ENCODE measurements at places on chromosomes 3 and 15.
A peak's percentile ranks its signal among the peaks of the same experiment; 100 is the strongest.

GRCh38 chr3:9098716-9099675 lies 135.7 kb upstream of the RAD18 start:
- no peak for DNase-seq

- DNase-seq = no peak
These were observed 19.3 kb downstream of the IGF1R start for GRCh38 chr15:98667521-98668179.

DNA sequence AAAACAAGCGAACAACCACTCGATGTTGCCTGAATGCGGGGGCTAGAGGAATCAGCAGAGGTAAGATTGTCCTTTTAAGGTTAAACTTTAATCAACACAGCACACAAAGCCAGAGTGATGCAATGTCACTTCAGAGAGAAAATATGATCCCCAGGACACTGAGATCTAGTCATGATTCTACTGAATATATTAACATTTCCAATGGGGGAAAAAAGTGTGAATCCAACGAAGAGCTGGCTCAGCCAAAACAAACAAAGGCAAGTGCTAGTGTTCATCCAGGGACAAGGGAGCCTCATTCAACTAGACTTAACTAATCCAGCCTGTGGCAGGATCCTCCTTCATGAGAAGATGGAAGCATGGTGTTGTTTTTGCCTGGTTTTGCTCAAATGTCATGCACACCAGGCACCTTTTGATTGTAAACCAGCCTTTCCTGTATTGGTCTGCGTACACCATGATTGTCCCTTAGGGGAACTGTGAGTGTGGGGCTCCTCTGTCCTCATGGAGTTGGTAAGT lies 35.8 kb downstream of the SCG5 start:
- no peak for DNase-seq

- DNase-seq = no peak
These were observed 200.7 kb upstream of the TTC14 start for GRCh38 chr3:180401226-180401625.

GRCh38 chr3:177071496-177072156 lies 125.7 kb downstream of the TBL1XR1 start:
- no peak for DNase-seq

- no peak for DNase-seq
These were observed 151.6 kb downstream of the SLCO3A1 start for GRCh38 chr15:92005154-92005553.

DNA sequence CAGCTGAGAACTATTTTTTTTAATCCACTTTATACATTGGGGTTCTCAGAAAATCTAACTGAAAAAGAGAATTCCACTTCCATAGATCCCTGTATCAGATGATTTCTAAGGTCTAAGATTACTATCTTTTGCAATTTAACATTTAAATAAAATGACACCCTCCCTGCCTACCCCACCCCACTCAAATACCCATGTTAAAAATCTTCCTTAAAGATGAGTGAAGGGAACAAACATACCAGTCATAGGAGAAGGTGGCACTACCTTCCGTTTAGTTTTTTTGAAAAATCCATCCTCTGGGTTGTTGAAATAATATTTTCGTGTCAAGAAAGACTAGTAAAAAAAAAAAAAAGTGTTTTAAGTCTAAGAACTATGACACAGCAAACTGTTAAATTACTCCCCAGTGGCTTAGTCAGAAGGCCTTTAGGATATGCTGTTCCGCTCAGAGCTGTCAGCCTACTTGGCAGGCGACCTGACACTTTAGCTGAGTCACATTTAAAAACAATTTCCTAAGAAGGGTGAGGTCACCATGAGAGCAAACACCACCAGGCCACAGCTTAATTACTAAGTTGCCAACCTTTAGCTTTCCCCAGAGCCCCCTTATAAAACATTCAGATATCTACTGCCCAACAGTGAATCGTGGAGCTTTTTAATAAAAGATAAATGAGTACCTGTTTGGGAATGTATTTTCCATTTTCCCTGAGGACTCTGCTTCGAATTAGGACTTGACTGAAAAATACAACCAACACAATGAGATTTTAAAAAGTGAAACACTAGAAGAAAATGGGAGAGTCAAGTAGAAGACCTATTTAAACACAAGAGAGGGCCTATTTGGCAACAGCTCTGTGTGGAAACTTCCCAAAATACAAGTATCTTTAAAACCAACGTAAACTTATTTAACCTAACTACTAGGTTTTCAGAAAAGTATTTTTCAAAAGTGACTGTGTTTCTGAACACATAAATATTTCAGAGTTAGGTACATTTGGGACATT lies 9.6 kb downstream of the EMC3 start:
- no peak for DNase-seq

GRCh38 chr3:41092844-41093243 lies 106.5 kb upstream of the CTNNB1 start:
- no peak for DNase-seq

- DNase-seq = no peak
These were observed 83.1 kb downstream of the PGPEP1L start for GRCh38 chr15:98924401-98925049.

DNA sequence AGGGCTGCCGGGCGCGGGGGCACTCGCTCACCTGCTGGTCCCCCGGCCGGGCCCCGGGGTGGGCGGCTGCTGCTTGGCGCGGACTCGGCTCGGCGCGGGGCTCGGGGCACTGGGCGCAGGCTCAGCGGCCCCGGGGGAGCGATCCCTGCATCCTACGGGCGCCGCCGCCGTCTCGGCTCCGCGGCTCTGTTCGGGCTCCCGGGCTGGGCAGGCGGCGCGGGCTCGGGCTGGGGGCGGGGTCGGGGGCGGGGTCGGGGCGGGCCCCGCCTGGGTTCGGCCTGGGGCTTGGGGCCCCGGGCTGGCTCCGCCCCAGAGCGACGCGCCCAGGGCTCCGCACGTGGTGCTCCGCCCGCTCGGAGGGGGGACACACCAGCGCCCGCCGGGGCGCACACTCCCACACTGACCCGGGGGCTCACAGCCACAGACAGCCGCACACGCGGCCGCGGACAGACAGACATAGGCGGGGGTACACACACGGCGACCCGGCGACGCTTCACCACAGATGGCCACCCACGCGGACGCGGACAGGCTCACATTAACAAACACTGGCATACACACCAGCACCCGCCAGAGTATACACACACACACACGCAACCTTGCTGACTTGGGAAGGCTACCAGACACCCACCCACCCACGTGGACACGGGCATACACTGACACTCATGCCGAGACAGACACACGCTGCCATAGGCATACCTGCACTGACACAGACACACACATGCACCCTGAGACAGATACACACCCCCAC lies at the start of gene SCN5A:
SCN5A (minus strand) TSS at position 188 of the 748 bp plus-strand sequence. CDS start 16,380 bp downstream, outside the sequence.
- DNase-seq = no peak

GRCh38 chr3:16069149-16069922 lies 105.1 kb upstream of the GALNT15 start:
- no peak for DNase-seq

GRCh38 chr15:55195996-55196395 lies 745 bp downstream of the RSL24D1 start:
- peak; percentile 6 for DNase-seq

- no peak for DNase-seq
These were observed 67.9 kb downstream of the IQCH start for GRCh38 chr15:67322481-67322880.

DNA sequence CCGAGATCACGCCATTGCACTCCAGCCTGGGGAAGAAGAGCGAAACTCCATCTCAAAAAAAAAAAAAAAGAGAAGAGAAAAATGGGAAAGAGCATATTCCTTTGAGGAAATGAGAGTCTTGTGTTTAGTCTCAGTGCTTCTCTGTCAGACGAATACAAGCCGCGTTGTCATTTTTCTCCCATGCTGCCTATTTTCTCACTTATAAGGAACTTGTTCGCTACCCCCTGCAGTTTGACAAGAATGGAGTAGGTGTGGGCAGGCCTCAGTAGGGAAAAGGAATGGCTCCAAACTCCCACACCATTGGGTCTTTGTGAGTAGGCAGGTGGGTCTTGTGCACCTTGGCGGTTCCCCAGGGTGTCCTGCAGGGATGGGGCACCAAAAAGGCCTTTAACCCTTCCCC lies 6.5 kb downstream of the GPR160 start:
- no peak for DNase-seq

All from bone marrow (tissue), 2 donors.